Naive thymus-derived CD4-positive, alpha-beta T cell (primary cell): ENCODE measurements at places on chromosomes 16 and 17. TPM values are rescaled to one million over a fixed set of nuclear protein-coding genes. Genes with fewer than 3 reads are reported as not detected.

DNAI2 gene
- total RNA-seq = 1.8 TPM

TRIM47 gene
- 24.0 and 25.6 TPM in 2 replicates for total RNA-seq

MYLK3 gene
- total RNA-seq = 0.66 TPM in 1 of 2 replicates, not detected in the other

SYNGR3 gene
- 5.0 TPM for total RNA-seq

C17orf67 gene
- total RNA-seq = 9.1 TPM

GFER gene
- 18.1 TPM for total RNA-seq

CCDC144A gene
- 13.4 TPM for total RNA-seq

BAHCC1 gene
- 3.8 TPM for total RNA-seq

CPHXL2 gene
- not detected for total RNA-seq

NOXO1 gene
- 1.3 TPM for total RNA-seq

ALOX12B gene
- 0.20 and 0.44 TPM in 2 replicates for total RNA-seq

GRCh38 chr17:10162096-10162495 is 36.3 kb downstream of the GAS7 start:
- no peak overlapping the region for H3K4me3 ChIP-seq
- no peaks in the 10 kb centered on the region for H3K36me3 ChIP-seq
- H3K4me1 ChIP-seq = no peaks in the 10 kb centered on the region
- DNase-seq = no peak

DNA sequence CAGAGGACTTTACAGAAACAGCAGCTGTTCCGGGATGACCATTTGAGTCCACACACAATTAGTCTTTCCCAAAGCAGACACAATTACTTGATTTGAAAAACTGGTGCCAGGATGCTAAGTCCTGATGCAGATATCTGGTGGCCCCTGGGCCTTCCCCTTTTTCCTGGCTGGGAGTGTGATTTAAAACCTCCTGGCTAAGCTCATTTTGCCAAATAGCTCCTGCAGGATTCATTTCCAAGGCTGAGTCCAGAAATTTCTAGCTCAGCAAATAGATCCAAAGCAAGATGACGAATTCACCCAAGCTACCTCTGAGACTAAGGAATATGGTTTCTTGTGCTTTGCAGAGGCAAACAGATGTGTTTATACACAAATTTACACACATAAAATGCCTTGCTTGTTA is 422.2 kb downstream of the CA10 start:
- H3K36me3 ChIP-seq = no peaks in the 10 kb centered on the region
- no peaks in the 10 kb centered on the region for H3K4me1 ChIP-seq
- no peak for DNase-seq

- no peak overlapping the region for H3K4me3 ChIP-seq
- H3K36me3 ChIP-seq = peaks cover 24% of the 10 kb centered on the region
- H3K27me3 ChIP-seq = no peaks in the 10 kb centered on the region
- H3K27ac ChIP-seq = no peak overlapping the region
Measured at GRCh38 chr16:15046692-15047376, 9.0 kb downstream of the NTAN1 start.

DNA sequence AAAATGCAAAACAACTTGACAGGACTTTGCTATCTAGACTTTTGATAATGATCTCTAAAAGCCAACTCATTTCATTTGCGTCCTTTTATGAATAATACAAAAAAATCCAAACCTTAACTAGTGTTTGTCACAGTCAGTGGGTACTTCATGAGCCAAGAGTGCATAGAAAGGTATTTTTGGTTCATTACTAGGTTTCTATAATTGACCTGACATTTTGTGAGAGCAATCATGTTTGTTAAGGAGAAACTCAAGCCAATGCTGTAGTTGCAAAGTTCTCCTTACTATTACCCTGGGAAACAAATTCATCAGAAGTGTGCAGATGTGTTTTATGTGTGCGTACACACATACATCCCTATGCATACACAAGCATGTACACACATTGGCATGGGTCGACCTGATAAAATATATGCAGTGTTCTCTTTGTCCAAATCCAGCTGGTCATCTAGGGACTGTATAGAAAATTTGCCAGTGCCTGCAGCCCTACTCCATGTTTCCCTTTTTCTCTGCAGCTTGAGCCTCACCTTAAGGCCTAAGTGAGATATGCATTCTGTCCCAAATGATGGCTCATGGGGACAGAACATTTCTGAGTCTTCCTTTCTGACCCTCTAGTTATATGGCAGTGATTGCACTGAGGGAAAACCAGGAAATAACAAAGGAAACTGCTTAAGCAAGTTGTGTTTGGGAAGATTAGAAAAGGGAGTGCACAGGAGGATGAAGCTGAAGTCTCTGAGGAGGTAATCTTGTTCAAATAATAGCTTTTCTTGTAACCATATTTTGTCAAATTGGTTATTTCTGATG is 128.1 kb downstream of the CDH13 start:
- no peaks in the 10 kb centered on the region for H3K36me3 ChIP-seq
- DNase-seq = no peak
- H3K4me1 ChIP-seq = no peaks in the 10 kb centered on the region
- H3K4me3 ChIP-seq = no peak overlapping the region

- H3K4me3 ChIP-seq = no peak overlapping the region
- no peaks in the 10 kb centered on the region for H3K4me1 ChIP-seq
- H3K27me3 ChIP-seq = no peaks in the 10 kb centered on the region
- no peaks in the 10 kb centered on the region for H3K36me3 ChIP-seq
Measured at GRCh38 chr17:13323990-13324389, 277.7 kb downstream of the HS3ST3A1 start.

DNA sequence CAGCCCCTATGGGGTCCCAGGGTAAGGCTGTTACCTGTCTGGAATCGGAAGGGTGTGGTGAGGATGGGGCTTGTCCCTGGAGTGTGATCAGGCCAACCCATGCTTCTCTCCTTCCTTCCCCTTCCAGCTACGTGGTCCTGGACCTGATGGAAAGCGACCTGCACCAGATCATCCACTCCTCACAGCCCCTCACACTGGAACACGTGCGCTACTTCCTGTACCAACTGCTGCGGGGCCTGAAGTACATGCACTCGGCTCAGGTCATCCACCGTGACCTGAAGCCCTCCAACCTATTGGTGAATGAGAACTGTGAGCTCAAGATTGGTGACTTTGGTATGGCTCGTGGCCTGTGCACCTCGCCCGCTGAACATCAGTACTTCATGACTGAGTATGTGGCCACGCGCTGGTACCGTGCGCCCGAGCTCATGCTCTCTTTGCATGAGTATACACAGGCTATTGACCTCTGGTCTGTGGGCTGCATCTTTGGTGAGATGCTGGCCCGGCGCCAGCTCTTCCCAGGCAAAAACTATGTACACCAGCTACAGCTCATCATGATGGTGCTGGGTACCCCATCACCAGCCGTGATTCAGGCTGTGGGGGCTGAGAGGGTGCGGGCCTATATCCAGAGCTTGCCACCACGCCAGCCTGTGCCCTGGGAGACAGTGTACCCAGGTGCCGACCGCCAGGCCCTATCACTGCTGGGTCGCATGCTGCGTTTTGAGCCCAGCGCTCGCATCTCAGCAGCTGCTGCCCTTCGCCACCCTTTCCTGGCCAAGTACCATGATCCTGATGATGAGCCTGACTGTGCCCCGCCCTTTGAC is 2.4 kb downstream of the MAPK7 start:
- H3K4me3 ChIP-seq = no peak overlapping the region
- H3K4me1 ChIP-seq = peaks cover 6% of the 10 kb centered on the region
- H3K36me3 ChIP-seq = peaks cover 52% of the 10 kb centered on the region
- no peak for DNase-seq

GRCh38 chr16:68760671-68761275 is 23.7 kb downstream of the CDH1 start:
- no peak overlapping the region for H3K4me3 ChIP-seq
- no peak overlapping the region for H3K27ac ChIP-seq
- no peaks in the 10 kb centered on the region for H3K27me3 ChIP-seq
- no peaks in the 10 kb centered on the region for H3K4me1 ChIP-seq
- H3K36me3 ChIP-seq = no peaks in the 10 kb centered on the region

DNA sequence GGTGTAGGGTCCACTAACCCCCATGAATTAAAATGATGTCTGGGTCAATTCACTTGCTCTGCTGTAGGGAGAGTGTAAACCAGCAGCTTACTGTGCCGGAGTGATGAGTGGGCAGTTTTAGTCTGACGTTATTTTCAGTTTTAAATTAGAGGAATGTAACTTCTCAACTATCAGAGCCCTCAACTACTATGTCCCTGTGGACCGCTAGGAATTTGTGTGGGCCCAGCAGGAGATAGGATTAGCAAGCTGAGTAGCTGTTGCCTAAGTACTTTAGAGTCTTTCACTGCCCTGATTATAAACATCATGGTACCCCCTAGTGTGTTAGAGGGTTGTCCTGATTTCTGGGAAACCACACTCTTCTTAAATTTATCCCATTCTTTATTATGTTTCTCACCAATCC is 11.4 kb downstream of the MARVELD3 start:
- H3K36me3 ChIP-seq = no peaks in the 10 kb centered on the region
- H3K4me1 ChIP-seq = no peaks in the 10 kb centered on the region
- no peaks in the 10 kb centered on the region for H3K27me3 ChIP-seq
- no peak overlapping the region for H3K27ac ChIP-seq

DNA sequence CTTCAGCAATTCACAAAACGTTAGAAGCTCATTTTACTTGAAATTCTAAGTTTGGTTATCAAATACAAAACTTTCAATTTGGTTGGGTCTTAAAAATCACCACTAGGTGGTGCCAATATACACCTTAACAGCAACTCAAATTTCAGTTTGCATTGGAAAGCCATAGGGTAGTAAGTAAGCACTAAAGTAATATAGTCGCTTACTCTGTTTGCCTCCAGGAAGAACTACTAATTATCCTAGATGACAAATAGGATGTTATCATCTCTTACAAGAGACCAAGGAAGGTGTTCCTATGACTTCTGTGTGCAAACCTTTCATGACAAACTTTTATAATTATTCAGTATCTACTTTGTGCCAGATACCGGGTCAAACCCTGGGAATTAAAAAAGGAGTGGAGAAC is 93.3 kb downstream of the MYO1D start:
- peak; percentile 43 for DNase-seq
- no peaks in the 10 kb centered on the region for H3K4me1 ChIP-seq
- H3K27me3 ChIP-seq = no peaks in the 10 kb centered on the region
- no peak overlapping the region for H3K27ac ChIP-seq
- no peaks in the 10 kb centered on the region for H3K36me3 ChIP-seq

GRCh38 chr16:74078511-74079231 is 217.9 kb upstream of the PSMD7 start:
- H3K27me3 ChIP-seq = no peaks in the 10 kb centered on the region
- no peaks in the 10 kb centered on the region for H3K4me1 ChIP-seq
- no peak overlapping the region for H3K27ac ChIP-seq
- H3K36me3 ChIP-seq = no peaks in the 10 kb centered on the region
- H3K4me3 ChIP-seq = no peak overlapping the region
- DNase-seq = no peak

DNA sequence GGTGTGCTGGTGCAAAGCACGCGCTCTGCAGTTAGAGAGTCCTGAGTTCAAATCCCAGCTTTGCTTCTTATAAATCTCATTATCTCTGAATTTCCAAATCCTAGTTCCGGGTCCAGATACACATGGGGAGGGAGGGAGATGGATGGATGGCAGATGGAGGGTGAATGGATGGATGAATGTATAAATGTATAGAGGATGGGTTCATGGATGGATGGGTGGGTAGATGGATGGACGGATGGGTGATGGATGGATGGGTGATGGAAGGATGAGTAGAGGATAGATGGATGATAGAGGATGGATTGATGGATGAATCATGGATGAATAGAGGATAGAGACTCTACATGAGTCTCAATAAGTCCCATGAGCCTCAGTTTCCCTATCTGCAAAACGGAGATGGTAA is 89.9 kb downstream of the MYH11 start:
- no peak overlapping the region for H3K27ac ChIP-seq
- no peak overlapping the region for H3K4me3 ChIP-seq

DNA sequence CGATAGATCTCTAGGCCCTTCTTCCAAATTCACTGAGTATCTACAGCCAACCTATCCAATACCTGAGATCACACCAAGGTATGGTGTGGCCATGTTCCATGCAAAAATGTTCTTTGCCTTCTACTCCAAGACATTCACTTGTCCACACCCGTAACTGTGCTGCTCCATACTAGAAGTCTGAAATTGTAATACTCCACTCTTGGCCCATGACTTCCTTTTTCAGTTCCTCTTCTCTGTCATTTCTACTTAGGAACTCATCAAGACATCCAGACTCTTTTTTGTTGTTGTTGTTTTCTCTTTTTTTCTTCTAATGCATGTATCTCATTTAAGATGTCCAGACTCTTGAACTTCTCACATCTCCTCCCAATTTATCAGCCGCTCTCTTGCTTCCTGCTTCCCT is 42.5 kb upstream of the KSR1 start:
- H3K27ac ChIP-seq = no peak overlapping the region
- no peak for DNase-seq
- H3K27me3 ChIP-seq = no peaks in the 10 kb centered on the region
- H3K4me3 ChIP-seq = no peak overlapping the region

DNA sequence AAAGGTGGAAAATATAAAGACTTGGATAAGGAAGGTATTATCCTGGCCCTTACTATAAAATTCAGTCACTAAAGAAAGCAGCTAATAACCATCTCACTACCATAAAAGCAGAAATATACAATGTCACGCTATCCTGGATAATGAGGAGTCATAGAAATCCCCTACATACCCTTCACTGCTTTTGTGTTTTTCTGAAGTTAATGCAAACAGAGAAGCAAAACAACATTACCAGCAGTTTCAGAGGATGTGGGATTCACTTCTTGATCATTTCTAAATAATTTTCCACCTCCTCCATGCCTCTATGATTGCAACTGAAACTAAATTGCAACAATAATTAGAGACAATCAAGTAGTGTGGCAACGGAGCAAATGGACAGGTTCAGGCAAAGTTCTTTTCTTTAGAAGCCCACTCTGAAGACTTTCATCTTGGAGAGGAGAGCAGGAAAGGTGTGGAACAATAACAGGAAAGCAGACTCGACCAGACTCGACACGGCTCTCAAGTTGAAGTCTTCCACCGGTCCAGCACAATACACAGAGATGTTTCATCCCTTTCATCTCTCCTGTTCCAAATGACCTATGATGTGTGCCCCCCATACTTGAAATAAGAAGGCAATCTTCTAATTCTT is 10.2 kb downstream of the CYTH1 start:
- H3K27ac ChIP-seq = peak overlapping the region; percentile 73
- H3K4me3 ChIP-seq = peak overlapping the region; percentile 17
- no peak for DNase-seq
- H3K27me3 ChIP-seq = no peaks in the 10 kb centered on the region

- H3K27ac ChIP-seq = no peak overlapping the region
- H3K4me1 ChIP-seq = no peaks in the 10 kb centered on the region
- DNase-seq = no peak
- H3K4me3 ChIP-seq = no peak overlapping the region
- no peaks in the 10 kb centered on the region for H3K36me3 ChIP-seq
Measured at GRCh38 chr16:77165006-77165405, 26.0 kb upstream of the MON1B start.

- H3K4me1 ChIP-seq = peaks cover 12% of the 10 kb centered on the region
- no peaks in the 10 kb centered on the region for H3K36me3 ChIP-seq
- peak overlapping the region; percentile 46 for H3K4me3 ChIP-seq
- H3K27ac ChIP-seq = peak overlapping the region; percentile 78
Measured at GRCh38 chr17:58631523-58632323, 60.1 kb downstream of the TEX14 start.

DNA sequence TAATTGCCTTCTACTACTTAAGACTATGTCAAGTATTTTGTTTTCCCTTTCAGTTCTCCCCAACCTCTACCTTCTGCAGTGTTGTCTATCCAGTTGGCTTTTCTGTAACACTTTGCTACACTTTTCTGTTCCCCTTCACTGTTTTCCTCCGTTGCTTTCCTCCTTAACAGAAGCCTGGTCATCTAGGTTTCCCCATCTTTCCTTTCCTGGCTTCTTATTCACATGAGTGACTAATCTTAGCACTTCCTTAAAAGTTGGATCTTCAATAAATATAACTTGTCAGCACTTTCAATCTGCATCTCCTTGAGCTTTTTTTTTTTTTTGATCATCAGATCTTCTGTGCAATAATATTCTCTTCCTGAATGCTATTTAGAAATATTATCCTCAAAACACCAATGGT is 2.8 kb upstream of the SLFN11 start:
- DNase-seq = no peak
- no peaks in the 10 kb centered on the region for H3K36me3 ChIP-seq
- no peaks in the 10 kb centered on the region for H3K27me3 ChIP-seq
- H3K4me3 ChIP-seq = no peak overlapping the region
- H3K4me1 ChIP-seq = no peaks in the 10 kb centered on the region
